RWPE2 (cell line): ENCODE measurements at places on chromosomes 13 and 19.

DNA sequence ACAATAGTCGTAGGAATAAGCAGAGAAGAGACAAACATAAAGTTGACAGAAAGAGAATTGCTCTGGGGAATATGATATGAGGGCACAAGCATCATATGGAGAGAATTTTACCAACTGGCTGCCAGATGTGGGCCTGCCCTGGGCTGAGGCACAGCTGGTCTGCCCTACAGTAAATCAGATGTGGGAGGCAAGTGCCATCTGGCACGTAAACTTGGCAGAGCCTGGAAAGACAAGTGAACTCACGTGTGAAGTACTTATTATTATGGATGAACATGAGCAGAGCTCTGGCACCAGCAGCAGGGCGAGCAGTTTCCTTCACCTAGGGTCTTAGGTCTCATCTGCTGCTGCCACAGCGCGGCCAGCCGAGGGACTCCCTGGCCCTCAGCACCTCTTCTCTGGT is 20.6 kb downstream of the PCDH8 start:
- no peak for DNase-seq

GRCh38 chr13:78576261-78576660 is 27.1 kb downstream of the POU4F1 start:
- no peak for DNase-seq

- DNase-seq, result no peak
Measured at GRCh38 chr19:12784394-12784870, 6.9 kb upstream of the JUNB start.

DNA sequence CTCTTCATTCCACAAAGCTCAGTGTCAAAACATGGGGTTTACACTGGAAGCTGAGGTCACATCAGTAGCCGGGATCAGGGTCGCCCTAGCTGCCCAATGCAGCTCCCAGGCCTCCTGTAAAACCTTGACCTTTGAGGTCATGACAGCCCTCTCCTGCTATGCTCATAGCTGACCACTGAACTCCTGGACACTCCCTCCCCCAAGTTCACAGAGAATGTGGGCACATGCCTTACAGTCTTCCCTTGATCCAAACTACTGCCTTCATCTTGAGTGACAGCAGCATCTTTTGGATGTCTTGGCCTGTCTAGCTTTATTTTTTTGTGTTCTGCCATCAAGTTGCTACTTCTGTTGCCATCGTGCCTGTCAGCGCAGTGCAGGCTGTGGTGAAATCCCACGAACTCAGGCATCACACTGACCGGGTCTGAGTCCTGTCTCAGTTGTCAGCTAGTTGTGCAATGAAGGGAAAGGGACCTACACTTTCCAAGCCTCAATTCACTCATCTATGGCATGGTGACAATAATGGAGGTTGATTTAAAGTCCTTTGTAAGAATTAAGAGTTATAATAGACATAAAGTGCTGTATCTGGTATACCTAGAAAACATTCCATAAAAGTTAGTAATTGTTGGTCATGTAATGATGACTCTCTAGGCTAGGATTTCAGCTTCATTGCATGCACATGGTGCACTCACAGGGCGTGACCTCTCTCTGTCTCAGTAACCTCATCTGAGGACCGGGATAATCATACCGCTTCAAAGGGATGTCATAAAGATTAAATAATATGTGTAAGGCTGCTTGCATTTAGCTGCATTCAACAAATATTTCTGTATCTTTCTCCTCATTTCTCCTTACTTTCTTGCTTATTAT is 16.4 kb upstream of the ALOX5AP start:
- DNase-seq, result peak; percentile 69

DNA sequence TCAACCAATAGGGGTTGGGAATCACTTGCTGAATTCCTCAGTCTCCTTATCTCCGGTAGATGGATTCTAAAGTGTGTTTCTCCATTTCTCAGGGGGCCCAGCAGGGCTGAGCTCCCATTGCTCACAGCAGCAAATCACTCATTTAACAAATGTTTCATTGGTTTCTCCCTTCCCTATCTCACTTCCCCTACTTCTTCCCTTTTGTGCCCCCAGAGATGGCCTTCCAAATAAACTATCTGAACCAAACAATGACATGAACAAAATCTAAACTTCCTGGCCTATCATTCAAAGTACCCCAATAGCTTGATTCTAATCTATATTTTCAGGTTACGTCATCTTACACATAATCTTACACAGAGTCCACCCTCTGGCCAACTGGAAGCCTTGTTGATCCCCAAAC is 60.4 kb downstream of the DLEU7 start:
- no peak for DNase-seq

DNA sequence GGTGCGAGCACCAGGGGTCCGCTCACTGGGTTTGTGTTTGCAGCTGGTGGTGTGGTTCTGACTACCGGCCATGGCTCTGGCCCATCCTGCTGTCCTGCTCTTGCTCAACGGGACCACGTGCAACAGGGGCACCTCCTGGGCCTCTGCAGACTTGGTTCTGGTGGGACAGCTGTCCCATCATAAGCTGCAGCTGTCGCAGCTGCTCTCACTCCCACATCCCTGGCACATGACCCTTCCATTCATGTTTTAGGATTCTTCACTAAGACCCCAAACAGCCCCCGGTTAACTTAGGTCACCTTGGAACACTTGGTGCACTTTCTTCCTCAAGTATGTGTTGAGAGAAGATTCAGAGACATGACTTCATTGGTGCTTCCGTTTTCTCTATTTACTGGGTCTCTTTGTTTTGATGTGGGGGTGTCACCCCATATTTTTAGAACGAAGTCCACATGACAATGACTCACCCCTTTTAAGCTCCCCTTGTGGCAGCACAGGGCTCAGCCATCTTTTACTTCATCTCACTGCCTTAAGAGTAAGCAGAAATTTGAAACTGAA is 68.4 kb upstream of the ARHGEF7 start:
- DNase-seq, result no peak

- DNase-seq, result no peak
Measured at GRCh38 chr13:36207672-36208071, 6.7 kb downstream of the SOHLH2 start.

DNA sequence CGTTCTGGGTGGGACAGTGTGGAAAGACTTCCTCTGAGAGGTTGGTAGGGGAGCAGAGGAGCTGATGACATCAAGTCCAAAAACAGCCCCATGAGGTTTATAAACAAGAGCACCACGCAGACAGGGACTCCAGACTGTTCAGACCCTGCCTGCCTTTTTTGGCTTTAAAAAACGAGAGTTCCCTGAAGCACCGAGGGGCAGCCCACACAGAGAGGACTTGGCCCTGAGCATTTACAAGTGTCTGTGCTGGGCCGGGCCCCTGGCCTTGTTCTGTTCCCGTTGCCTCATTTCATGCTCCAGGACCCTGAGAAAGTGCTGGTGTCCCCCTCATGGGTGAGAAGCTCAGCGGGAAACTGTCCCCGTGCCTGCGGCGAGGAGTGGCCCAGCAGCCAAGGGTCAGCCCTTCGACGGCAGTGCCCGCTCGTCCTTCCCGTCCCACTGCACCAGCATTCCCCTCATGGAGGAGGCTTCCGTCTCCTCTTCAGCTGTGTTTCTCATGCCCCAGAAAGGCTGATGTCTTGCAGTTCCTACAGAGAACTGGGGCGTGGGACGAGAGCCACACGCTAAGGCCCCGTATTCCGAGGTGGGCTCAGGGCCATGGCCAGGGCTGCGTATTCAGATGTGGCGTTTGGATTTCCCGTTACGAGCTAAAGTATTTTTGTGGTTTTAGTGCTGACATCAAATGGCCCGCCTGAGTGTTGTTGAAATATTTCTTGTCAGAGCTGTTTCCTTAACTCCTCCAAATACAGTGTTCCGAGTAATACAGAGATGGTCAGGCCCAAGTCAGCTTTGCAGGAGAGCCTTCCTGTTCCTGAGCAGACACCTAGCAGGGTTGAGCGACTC is 93.5 kb downstream of the ATP11A start:
- DNase-seq, result no peak

- no peak for DNase-seq
Measured at GRCh38 chr19:1016647-1017114, 4.2 kb downstream of the TMEM259 start.

- no peak for DNase-seq
Measured at GRCh38 chr19:46025835-46026234, 3.0 kb upstream of the PGLYRP1 start.

- DNase-seq, result no peak
Measured at GRCh38 chr19:14654786-14655560, 19.7 kb downstream of the ADGRE3 start.

DNA sequence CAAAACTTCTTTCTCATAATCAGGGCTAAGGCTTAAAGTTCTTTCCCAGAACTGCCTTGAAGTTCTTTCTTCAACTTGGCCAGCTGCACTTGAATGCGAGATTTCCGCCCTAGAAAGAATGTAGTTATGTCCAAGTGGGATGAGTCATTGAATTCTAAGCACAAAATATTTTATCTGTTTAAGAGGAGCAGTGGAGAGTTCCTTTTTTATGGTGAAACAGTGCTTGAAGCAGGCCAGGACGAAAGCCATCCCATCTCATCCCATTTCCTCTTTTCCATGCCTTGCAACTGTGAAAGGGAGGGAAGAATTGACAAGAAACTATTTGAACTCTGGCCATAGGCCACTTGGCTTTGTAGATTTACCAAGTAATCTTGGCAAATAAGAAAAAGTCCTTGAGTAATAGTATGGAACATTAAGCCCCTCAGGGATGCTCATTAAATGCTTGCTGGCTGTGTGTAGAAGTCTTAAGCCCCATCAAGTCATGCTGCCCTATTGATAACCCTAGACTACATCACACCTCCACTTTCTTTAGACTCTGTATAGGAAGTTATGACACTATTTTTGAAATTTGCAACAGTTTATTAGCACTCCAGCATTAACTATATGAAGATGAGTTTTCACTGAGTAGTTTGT is 174.5 kb downstream of the KCTD12 start:
- no peak for DNase-seq

DNA sequence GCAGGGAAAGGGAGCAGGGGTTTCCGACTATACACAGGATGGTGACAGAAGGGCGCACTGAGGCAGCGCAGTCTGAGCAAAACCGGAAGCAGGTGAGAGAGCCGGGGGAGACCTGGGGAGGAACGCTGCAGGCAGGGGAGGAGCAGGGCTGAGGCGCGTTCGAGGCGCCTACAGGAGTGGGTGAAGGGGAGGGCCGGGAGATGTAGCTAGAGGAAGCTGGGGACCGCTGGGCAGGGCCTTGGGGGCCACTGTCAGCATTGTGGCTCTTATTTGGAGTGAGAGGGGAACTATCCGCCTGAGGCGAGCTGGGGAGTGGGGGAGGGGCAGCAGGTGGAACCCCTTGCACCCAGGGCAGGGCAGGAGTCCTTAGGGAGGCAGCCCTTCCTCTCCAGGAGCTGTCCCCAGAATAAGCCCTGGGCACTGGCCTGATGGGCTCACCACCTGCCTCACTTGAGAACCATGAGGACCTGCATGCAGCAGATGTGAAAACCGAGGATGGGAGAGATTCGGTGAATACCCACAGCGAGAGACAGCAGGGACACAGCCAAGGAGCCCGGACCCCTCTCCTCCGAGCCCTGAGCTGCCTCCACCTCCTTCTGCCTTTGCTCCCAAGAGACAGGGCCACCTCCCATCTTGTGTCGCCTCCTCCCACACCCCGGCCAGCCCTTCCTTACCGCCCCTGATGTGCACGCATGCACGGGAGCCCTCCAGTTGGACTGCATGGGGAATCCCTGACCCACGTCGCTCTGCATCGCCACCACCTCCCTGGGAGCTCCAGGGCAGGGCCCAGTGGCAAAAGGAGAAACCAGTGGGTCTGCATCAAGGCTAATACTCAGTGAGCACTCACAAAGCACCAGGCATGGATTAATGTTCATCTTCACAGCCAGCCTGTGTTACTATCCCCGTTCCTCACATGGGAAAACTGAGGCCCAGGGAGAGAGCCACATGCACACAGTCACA is 10.3 kb downstream of the AKT2 start:
- DNase-seq, result no peak

GRCh38 chr19:719636-720344 is 11.1 kb downstream of the PALM start:
- DNase-seq, result no peak

DNA sequence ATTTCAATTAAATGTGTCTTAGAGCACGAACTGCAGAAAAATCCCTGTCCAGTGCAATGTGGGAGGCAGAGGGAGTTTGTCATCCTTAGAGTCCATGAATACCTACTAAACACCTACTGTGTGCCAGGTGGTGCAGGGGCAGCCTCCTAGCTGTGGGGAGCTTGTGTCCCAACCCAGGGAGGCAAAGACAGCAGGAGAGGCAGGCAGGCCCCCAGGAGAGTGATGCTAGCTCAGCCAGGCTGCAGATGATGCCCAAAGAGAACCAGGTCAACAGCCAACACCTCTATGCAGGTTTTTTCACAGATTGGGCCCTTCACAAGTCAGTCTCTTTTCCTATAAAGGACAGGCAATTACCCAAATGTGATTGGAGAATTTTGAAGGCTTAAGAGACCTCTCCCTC is 108.2 kb upstream of the UQCRFS1 start:
- no peak for DNase-seq

- peak; percentile 86 for DNase-seq
Measured at GRCh38 chr19:8423817-8424223, 10.7 kb downstream of the MARCHF2 start.

- no peak for DNase-seq
Measured at GRCh38 chr13:45280011-45280410, 61.0 kb downstream of the TPT1 start.

DNA sequence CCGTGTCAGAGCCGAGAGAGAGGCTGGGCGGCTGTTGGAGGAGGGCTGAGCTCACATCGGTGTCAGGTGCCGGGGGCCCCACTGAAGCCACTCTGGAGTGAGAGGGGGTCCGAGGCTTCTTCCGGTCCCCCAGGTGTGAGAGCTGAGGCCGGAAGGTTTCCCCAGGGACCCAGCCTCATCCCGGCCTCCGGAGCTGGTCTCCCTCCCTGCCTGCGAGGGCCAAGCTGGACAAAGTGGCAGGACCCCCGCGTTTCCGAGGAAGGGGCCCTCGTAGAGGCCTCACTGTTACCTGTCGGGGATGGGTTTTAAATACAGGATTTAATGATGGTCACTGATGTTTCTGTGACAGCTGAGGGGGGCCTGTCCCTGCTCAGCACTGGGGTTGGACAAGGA is 6.6 kb downstream of the HCN2 start:
- DNase-seq, result no peak

DNA sequence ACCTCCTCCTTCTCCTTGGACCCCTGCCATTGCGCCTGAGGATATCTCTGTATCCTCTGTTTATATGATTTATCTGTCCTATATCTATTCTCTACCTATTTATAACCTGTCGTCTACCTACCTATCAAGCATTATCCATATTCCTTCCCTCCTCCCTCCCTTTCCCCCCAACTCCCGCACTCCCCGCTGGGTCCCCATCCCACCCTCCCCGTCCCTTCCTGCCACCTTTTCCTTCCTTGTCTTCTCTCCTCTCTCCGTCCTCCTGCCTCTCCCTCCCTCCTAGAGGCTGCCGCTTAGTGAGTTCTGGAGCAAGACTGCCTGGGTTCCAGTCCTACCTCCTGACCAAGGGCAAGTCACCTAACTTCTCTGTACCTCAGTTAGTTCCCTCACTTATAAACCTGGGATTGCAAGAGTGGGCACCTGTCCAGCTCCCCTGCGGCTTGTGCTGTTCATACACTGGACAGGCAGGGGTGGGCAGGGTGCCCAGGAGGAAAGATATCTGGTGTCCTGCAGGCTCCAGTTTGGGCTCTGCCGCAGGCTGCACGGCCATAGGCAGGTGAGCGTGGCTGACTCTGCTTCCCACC is 16.1 kb downstream of the TTYH1 start:
- no peak for DNase-seq
